NCI-H1105 (cell line): ENCODE measurements at places on chromosomes 4 and X.

GRCh38 chr4:154485127-154485773, 6.3 kb downstream of the DCHS2 start:
- no peak for DNase-seq

DNA sequence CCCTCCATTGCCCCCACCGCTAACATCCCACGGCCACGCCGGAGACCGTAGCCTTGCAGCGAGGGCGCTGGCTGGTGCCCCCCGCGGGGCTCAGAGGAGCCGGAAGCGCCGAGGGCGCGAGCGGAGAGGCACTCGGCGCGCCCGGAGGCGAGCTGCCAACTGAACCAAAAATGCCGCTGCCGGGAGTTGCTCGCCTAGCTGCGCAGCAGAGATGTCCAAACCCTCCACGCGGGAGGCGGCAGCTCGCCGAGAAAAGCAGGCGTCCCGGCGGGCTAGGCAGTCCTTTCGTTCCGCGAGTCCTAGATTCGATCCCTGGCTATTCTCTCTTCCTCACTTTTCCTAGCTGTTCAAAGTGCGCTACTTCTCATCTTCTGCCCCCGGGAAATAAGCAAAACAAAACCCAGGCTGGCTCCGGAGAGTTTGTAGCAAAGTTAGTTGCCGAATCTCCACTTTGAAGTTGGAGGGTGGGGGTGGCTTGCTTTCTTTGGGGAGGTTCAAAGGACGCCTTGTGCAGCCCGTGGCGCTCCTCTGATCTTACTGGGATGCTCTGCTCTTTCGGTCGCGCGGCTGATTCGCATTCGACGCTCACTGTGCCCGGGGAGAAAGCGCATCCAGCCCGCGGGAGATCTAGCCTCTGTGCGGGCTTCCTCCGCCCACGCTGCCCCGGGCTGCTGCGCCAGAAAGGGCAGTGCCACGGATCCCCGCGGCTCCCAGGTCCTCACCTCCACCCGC, 723 bp downstream of the NKX6-1 start:
- peak; percentile 22 for DNase-seq

GRCh38 chr4:24209906-24210305, 320.1 kb upstream of the PPARGC1A start:
- DNase-seq: no peak

GRCh38 chrX:16756724-16757123, 29.5 kb upstream of the TXLNG start:
- no peak for DNase-seq

GRCh38 chr4:187444061-187444460, 551.5 kb upstream of the ZFP42 start:
- DNase-seq: no peak

DNA sequence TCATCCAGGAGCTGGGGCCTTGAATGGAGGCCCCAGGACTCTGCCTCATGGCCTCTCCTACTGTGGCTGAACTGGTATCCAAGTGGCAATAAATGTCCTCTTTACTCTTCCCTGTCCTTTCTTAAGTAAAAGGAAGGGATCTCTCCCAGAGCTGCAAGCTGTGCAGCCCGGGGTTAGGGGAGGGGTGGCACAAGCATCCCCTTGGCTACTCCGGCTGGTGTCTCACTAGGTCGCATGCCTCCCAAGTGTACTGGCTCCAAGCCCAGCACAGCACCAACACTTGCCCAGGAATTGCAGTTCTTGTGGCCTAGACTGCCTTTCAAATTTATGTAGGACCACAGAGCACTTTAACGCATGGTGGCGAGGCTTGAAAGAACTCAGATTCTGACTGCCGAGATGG, 44.7 kb upstream of the MED14 start:
- no peak for DNase-seq

- DNase-seq: no peak
Observed at GRCh38 chrX:23603501-23603900, 63.8 kb upstream of the PRDX4 start.

DNA sequence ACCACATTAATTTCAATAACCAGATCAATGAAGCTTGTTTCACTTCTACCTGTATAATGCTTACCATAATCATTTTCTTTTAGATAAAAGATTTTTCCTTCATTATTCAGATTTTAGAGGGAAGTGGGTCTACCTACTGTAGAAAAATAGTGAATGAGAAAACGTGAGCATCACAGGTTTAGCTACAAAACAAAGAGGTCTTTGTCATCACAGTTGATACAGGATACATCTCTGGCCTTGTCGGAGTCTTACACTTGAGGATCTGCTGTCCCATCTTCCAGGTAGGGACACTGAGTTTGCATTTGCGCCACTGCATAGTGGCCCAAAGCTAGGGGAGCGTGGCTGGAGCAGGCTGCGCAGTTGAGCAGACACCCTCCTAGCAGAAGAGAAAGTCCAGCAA, 710 bp downstream of the CLDN24 start:
- DNase-seq: no peak

DNA sequence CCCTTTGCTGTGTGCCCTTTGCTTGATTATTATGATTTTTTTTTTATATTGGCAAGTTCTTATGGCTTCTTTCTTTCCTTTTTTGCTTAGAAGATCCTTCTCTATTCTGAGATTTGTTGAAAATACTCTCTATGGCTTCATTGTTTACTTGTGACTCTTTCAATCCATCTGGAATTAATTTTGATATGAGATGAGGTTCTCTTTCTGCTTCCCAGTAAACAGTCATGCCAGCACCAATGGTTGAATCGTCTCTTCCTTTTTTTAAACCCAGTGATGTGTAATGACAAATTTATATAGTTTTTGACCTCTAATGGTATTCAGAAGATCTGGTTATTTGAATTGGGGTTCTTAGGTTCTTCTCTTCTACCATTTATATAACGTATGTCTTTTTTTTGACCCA, 121.8 kb downstream of the ARHGAP10 start:
- no peak for DNase-seq

- DNase-seq: peak; percentile 65
Observed at GRCh38 chr4:76881375-76881774, 16.6 kb downstream of the SOWAHB start.

GRCh38 chrX:84453351-84454246, 48.7 kb downstream of the HDX start:
- DNase-seq: no peak

DNA sequence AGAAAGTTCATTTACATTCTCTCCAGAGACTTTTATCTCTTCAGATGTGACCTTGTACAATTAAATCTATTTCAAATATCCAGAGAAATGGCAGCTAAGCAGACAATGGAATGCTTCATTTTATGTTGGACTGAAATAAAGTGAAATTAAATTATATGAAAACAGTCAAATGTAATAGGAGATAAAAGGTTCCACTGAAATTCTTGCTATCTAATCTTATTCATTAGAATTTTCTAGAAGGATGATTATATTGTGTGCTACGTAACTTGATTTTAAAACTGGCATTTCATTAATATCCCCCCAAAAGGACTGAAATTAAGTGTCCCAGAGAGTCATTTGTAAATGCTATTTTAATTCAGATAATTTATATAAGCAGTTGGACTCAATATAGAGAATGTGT, 646.9 kb upstream of the GALNT7 start:
- DNase-seq: no peak

GRCh38 chr4:41070516-41071281, 143.6 kb downstream of the APBB2 start:
- no peak for DNase-seq

GRCh38 chrX:10508891-10509290, 111.5 kb downstream of the MID1 start:
- no peak for DNase-seq

DNA sequence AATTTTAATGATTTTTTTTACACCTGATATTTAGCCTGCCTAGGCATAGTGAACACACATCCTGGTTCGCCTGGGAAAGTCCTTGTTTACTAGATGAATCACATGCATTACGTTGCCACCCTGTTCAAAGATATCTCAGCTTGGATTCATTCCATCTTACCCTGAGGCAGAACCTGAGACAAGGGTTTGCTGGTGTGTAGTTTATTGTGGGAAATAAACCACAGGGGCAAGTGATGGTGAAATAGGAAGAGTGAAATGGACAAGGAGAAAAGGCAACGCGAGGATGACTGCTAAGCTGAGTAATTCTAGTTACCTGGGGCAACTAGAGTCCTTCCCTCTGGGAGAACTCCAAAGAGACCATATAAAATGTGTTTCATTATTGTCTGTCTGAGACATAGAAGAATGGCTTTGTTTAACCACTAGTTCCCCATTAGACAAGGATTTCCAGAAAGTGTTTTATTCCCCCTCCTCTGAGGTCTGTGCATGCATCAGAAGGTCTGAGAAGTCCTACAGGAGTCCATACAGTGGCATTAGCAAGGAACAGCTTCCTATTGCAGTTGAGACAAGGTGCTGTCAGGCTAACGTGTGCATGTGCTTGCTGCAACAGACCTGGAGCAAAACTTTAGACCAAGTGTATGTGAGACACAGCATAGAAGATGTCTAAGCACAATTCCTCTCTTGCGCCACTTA, 797.3 kb upstream of the FRG1 start:
- no peak for DNase-seq

- no peak for DNase-seq
Observed at GRCh38 chr4:123476089-123476488, 79.5 kb downstream of the SPRY1 start.

GRCh38 chrX:37330642-37331041, 18.5 kb upstream of the PRRG1 start:
- no peak for DNase-seq

DNA sequence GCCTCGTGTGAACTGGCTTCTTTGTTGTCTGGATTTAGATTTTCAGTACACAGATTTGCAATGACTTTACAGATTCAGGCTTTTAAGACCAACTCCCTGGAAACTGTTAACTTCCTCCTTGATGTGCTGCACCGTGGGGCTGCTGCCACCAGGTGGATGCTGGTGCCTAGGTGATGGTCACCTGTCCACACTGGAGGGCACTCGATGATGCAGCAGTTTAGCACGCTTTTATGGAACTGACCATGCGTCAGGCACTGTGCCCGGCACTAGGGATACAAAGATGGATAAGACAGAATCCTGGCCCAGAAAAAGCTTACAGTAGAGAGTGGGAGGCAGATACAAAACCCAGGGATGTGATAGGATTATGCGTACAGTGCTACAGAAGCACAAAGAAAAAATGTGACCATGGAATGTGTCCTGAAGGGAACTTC, 180.7 kb downstream of the CEP135 start:
- DNase-seq: no peak

GRCh38 chrX:147891896-147892295, 19.8 kb upstream of the FMR1 start:
- no peak for DNase-seq

DNA sequence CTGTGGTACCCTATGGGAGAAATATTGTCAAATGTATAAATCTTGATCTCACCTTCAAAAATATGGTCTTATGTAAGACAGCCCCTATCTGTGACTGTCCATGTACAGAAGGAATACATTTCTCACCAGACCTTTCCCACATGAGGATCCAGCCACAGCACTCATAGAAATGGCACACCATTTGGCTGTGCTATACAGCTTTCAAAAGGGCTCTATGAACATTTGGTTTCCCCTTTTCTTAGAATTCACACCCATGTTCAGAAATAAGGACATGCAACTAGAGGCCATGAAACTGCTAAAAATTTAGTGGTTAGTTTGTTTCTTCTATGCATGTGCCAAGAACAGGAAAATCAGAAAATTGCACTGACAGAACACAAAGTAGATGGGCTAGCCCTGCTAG, 62.7 kb downstream of the ANTXR2 start:
- no peak for DNase-seq

DNA sequence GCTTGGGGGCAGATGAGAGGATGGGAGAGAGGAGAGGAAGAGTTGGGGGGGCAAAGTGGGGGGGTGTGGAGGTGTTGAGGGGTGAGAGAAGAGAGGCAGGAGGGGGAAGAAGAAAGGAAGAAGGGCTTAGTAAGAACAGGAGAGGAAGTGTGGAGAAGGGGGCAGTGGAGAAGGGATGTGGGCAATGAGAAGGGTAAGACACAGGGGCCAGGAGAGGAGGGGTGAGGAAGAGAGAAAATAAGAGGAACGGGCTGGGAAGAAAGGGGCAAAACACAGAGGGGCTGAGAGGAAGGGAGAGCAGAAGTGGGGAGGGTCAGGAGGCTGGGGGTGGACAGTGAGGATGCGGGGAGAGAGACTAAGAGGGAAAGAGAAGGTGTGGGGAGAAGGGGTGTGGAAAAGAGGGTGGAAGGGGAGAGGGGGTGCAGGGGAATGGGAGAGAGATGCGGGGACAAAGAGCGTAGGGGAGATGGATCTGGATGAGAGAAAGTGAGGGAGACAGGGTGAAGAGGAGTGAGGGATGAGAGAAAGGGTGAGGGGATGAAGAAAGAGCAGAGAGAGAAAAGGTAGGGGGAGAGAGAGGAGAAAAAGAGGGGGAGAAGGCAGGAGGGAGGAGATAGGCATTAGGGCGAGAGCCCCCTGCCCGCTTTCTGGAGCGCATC, 12.9 kb downstream of the SH3KBP1 start:
- no peak for DNase-seq

DNA sequence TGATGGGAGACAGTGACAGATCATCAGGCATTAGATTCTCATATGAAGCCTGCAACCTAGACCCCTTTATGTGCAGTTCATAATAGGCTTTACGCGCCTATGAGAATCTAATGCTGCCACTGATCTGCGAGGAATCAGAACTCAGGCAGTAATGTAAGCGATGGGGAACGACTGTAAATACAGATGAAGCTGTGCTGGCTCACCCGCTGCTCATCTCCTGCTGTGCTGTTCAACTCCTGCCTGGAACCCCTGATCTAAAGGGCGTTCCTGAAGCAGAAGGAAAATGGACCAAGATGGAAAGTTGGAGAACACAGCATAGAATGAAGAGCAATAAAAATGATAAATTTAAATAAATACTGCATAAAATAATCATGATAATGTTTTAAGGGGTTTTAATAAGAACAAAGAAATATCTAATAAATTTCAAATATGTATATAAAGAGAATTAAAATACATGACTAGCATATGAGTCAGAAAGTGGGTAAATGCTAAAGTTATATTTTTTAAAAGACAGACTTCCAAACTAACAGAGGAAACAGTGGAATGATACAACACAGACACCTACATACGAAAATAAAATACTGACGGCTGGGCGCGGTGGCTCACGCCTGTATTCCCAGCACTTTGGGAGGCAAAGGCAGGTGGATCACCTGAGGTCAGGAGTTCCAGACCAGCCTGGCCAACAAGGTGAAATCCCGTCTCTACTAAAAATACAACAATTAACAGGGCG, 59.2 kb downstream of the RBM47 start:
- DNase-seq: no peak

- DNase-seq: no peak
Observed at GRCh38 chr4:98484031-98484430, 174.4 kb downstream of the TSPAN5 start.

- no peak for DNase-seq
Observed at GRCh38 chr4:154030152-154030551, 241.3 kb upstream of the SFRP2 start.

DNA sequence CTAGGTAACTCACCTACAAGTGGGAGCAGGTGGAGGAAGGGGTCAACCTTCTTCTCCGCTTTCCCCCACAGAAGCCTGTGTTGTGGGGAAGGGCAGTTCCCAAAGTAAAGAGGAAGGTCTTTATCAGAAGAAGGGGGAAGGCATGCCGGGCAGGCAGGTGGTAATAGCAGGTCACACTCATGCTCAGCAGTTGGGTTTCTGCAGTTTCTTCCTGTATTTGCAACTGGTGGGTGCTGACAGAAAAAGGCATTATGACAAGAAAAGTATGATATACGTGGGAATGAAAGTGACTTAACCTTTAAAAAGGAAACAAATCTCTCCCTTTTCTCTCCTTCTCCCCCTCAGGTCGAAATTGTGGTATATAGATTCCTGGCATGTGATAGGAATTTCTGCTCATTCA, 3.7 kb downstream of the MTMR1 start:
- DNase-seq: no peak
